ENCODE measurements at places on chromosomes 7 and 10. TPM values are rescaled to one million over a fixed set of nuclear protein-coding genes. Genes with fewer than 3 reads are reported as not detected.

Gene ZNF277
- total RNA-seq: 21.9 TPM

Gene BET1
- 46.6 TPM for total RNA-seq

Gene RNF148
- total RNA-seq: not detected

Gene PKD2L1
- total RNA-seq: not detected

Gene MSMB
- total RNA-seq: not detected

Gene TACC2
- 21.8 TPM for total RNA-seq

Gene AGBL3
- total RNA-seq: 0.81 TPM

Gene STRA8
- total RNA-seq: not detected

Gene SH2D4B
- not detected for total RNA-seq

Gene HUS1
- 5.1 TPM for total RNA-seq

Gene ASAH2B
- total RNA-seq: 3.6 TPM

Gene TMEM196
- not detected for total RNA-seq

Gene OR2A5
- not detected for total RNA-seq

Gene NCF1
- total RNA-seq: not detected

Gene TUBAL3
- total RNA-seq: not detected

Gene MYL10
- total RNA-seq: not detected

Gene TMEM130
- total RNA-seq: 27.3 TPM

Gene CPA2
- total RNA-seq: not detected

Gene SORCS3
- 0.10 TPM for total RNA-seq

Gene LRRC18
- total RNA-seq: not detected

Gene SPAM1
- total RNA-seq: not detected

Gene SLC18A2
- total RNA-seq: not detected

Gene DENND2A
- 0.75 TPM for total RNA-seq

Gene PRTFDC1
- 9.8 TPM for total RNA-seq

Gene CYP2E1
- total RNA-seq: not detected

Gene OPN4
- total RNA-seq: 0.17 TPM

Gene PLCE1
- total RNA-seq: 0.70 TPM

Gene CNNM1
- total RNA-seq: 5.2 TPM

Gene ADARB2
- total RNA-seq: 0.14 TPM

Gene GDF2
- total RNA-seq: not detected

Gene MACROH2A2
- 29.4 TPM for total RNA-seq

Gene HTR7
- not detected for total RNA-seq

Gene TMEM229A
- total RNA-seq: not detected

Gene FGFR2
- total RNA-seq: 7.4 TPM

Gene CPVL
- total RNA-seq: not detected

Gene FRAT1
- total RNA-seq: 1.2 TPM

Gene ARHGEF35
- total RNA-seq: 4.8 TPM

Gene PON3
- total RNA-seq: not detected

Gene ZPBP
- not detected for total RNA-seq

Gene USP6NL
- total RNA-seq: 8.2 TPM

Gene ITPRID1
- not detected for total RNA-seq

Gene DDX56
- total RNA-seq: 153 TPM

Gene FAM180A
- total RNA-seq: 0.84 TPM

Gene PYROXD2
- total RNA-seq: 7.1 TPM

Gene IGFBP3
- total RNA-seq: 370 TPM

Gene FFAR4
- not detected for total RNA-seq

Gene ZNF783
- total RNA-seq: 2.3 TPM
